ENCODE measurements at places on chromosomes 16 and 17. TPM values are rescaled to one million over a fixed set of nuclear protein-coding genes. Genes with fewer than 3 reads are reported as not detected.

DNA sequence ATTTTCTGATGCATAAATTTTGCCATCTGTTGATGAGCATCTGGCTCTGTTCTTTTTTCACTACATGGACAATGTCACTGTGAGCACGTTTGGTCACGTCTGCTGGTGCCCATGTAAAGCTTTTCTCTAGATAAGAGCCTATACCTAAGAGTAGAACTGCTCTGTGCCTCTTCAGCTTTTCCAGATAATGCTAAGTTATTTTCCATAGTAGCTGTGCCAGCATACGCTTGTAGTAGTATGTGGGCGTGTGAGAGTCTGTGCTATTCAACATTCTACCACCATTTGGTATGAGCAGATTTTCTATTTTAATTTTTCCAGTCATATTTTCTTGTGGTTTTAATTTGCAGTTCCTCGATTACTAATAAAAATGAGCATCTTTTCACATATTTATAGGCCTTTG lies 33.2 kb downstream of the VPS35L start:
- peaks cover 36% of the 10 kb centered on the region for H3K36me3 ChIP-seq
- H3K27me3 ChIP-seq = no peaks in the 10 kb centered on the region
- H3K27ac ChIP-seq = peak overlapping the region; percentile 64
- no peaks in the 10 kb centered on the region for H3K4me1 ChIP-seq
- H3K4me3 ChIP-seq = no peak overlapping the region

DNA sequence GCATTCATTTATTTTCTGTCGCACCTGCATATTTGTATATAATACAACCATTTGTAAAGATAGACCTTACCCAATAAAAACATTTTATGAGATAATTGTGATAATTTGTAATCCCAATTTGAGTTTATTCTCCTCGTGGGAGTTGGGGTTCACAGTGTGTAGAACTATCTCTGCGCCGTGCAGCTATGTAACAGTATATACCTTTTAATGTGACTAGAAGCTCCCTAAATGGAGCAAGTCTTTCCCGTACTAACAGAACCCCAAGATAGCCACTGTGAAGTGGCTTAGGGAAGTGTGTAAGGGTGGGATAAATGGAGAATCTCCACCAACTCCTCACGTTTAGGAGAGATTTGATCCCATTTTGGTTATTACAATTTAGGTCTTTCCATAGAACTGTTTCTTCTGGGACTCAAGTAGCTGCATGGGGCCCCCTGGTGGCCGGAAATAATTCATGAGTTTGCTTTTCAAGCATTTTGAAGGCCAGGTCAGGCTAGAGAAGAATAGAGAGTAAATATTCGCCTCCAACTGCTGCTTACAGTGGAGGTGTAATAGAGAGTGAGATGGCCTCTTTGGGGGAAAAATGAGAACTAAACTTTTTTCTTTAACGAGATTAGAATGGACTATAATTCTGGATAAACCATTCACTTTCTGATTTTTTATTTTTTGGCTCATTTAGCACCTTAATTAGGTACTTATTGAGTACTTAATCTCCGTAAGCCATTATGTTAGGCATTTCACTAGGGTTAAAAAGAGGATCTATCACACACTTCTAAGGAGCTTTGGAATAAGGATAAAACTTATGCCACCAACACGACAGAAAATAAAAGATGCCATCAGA lies 4.5 kb downstream of the TMEM100 start:
- no peaks in the 10 kb centered on the region for H3K36me3 ChIP-seq
- no peak overlapping the region for H3K4me3 ChIP-seq
- no peaks in the 10 kb centered on the region for H3K4me1 ChIP-seq
- H3K27ac ChIP-seq = no peak overlapping the region

DNA sequence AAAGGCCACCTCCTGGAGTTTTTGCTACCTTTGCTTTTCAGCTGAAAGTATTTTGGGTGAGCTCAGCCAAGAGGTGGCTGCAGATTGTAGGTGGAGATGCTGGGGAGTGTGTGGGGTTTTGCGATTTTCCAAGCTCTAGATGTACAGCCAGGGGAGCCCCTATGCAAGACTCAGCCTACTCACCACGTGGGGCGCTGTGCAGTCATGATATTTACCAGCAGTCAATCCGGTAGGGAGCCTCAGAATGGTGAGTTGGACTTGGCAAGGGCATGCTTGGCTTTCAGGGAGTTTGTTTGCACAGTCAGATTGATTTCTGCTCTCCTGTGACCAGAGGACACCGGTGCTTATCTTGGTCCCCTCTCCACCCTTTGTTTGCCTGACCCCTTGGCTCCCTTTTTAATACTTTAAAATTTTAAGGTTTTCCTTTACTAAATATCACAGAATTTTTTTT lies 175.3 kb downstream of the UTP18 start:
- H3K4me1 ChIP-seq = no peaks in the 10 kb centered on the region
- DNase-seq = peak; percentile 48
- no peak overlapping the region for H3K4me3 ChIP-seq
- H3K27ac ChIP-seq = no peak overlapping the region

Gene KRTAP4-5
- total RNA-seq = not detected

Gene AKAP1
- 159 TPM for total RNA-seq

Gene ADAD2
- total RNA-seq = not detected

Gene ZG16
- total RNA-seq = 127 TPM

Gene CLEC18B
- 0.32 TPM for total RNA-seq

Data from transverse colon (tissue), 4 donors.